Activated T-helper 1 cell treated with anti-CD3 and anti-CD28 coated beads, Interleukin-12 subunit alpha, Interleukin-12 subunit beta, Interleukin-2, Interleukin-4 antibody, amounts not matched to agents 30 ng/mL and 10 ng/mL and 1 ng/mL, durations not matched to agents 14 hours and 24 hours and 36 hours (primary cell): ENCODE measurements at places on chromosomes 2 and 18. TPM values are rescaled to one million over a fixed set of nuclear protein-coding genes. Genes with fewer than 3 reads are reported as not detected.

DNA sequence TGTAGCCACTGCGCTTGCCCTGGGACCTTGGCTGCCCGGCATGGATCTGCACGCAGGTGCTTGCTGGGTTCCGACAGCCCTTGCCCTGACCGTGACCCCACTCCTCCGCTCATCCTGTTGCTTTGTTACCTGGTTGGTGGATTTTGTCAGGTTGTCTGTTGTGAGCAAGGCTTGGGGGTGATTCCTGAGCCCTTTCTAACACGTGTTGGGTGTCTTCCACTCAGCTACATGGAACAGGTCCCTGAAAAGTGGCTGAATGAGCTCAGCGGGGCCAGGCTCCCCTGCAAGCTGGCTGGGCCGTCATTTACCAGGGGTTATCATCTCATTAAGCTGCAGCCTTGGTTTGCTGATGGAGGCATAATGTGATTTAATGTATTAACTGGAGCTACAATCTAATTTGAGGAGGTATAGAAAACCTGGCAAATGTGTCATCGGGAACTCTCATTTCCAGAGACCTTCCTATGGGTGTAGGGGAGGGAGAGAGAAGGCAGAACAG lies 24.6 kb downstream of the RAMP1 start:
- no peaks in the 10 kb centered on the region for H3K4me1 ChIP-seq
- H3K36me3 ChIP-seq = peaks cover 6% of the 10 kb centered on the region
- H3K27ac ChIP-seq = no peak overlapping the region
- DNase-seq = no peak
- H3K27me3 ChIP-seq = no peaks in the 10 kb centered on the region

GRCh38 chr2:64686283-64686956 lies 32.7 kb upstream of the SERTAD2 start:
- peaks cover 26% of the 10 kb centered on the region for H3K4me1 ChIP-seq
- no peak overlapping the region for H3K4me3 ChIP-seq
- DNase-seq = no peak
- H3K36me3 ChIP-seq = peaks cover 20% of the 10 kb centered on the region

The GTF3C2 gene
- 86.3 and 86.6 TPM in 2 replicates for total RNA-seq

The PKP4 gene
- total RNA-seq = 28.4 and 30.3 TPM in 2 replicates

The CHRNG gene
- not detected in 2 replicates for total RNA-seq

DNA sequence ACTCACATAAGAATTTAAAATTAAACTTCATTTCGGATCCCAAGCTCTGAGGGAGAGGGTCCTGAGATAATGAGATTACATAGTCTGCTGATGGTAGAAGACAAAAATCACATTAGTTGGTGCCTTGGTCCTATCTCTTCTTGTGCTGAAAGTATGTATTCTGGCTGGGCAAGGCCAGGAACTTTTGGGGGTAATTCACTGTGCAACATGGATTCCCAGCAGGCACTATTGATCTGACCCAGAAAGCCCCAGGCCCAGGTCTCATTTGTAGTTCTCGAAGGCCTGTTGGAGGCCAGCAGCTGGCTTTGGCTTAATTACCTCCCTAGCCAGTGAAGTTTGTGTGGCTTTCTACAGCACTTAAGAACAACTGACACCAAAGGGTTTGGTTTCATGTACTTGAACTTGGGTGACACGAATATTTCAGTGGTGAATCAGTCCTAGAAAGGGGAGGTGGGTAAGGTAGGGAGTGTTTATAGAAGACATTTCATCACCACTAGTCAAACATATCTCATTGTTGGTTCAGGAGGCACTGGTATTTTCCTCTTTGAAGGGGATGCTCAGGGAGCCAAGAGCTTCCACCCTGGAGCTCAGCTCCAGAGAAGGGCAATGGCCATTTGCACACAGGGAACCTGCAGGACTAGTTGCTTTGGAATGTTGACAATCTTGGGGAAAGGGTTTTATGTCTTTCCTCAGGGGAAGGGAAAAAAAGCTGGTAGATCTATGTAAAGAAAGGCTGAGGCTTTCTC lies 217.8 kb downstream of the OSR1 start:
- H3K27me3 ChIP-seq = no peaks in the 10 kb centered on the region
- no peaks in the 10 kb centered on the region for H3K36me3 ChIP-seq
- H3K27ac ChIP-seq = no peak overlapping the region
- DNase-seq = no peak

GRCh38 chr2:121686902-121687301 lies 37.6 kb upstream of the CLASP1 start:
- no peak overlapping the region for H3K4me3 ChIP-seq
- H3K27ac ChIP-seq = no peak overlapping the region
- peaks cover 7% of the 10 kb centered on the region for H3K36me3 ChIP-seq
- peaks cover 4% of the 10 kb centered on the region for H3K4me1 ChIP-seq
- no peak for DNase-seq

GRCh38 chr2:195106681-195107380 lies 550.2 kb upstream of the SLC39A10 start:
- H3K27ac ChIP-seq = no peak overlapping the region
- no peaks in the 10 kb centered on the region for H3K4me1 ChIP-seq
- no peaks in the 10 kb centered on the region for H3K36me3 ChIP-seq
- H3K4me3 ChIP-seq = no peak overlapping the region
- peaks cover 3% of the 10 kb centered on the region for H3K27me3 ChIP-seq
- DNase-seq = no peak

DNA sequence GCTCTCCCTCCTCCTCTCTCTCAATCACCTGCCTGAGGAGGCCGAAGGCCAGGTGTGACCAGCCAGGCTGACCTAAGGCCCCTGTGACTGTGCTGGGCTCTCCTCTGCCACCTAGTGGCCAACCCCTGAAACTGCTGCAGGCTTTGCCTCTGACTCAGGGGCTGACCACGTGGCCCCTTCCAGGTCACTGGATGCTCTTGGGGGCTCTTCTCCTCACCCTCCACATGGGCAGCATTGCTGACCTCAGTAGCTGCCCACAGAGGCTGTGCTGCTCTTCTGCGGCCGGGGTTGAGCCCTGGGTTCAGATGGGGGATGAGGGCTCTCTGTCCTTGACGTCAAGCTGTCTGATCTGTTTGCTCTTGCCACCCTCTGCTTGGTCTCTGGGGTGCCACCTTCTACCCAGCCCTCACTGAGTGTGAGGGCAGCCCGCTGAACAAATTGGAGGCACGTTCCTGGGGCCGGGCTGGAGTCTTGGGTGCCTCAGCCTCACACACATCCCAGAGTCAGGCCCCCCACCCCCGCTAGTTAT lies 122.7 kb downstream of the TWIST2 start:
- no peak overlapping the region for H3K27ac ChIP-seq
- H3K36me3 ChIP-seq = no peaks in the 10 kb centered on the region
- no peaks in the 10 kb centered on the region for H3K4me1 ChIP-seq
- no peaks in the 10 kb centered on the region for H3K27me3 ChIP-seq
- H3K4me3 ChIP-seq = no peak overlapping the region

GRCh38 chr2:101781326-101781725 lies 83.8 kb downstream of the MAP4K4 start:
- DNase-seq = no peak
- H3K27me3 ChIP-seq = no peaks in the 10 kb centered on the region
- no peak overlapping the region for H3K4me3 ChIP-seq
- peaks cover 52% of the 10 kb centered on the region for H3K4me1 ChIP-seq

DNA sequence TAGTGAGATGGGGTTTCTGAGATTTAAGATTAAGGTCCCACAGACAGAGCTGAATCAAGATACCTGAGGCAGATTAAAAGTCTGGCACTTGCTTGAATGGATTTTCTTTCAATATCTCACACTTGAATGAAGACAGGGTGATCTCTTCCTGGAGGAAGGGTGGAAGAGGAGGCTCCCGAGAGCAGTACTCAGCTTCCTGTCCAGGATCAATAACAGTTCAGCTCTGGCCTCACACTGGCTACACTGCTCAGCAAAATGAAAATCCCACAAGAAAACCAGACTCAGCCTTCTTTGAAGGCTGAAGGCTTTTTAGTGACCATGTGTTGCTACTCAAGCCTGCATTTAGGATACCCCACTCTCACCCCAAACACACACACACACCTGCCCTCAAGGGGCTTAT lies 11.1 kb downstream of the ARHGEF33 start:
- peaks cover 8% of the 10 kb centered on the region for H3K27me3 ChIP-seq
- no peak overlapping the region for H3K27ac ChIP-seq
- DNase-seq = no peak
- H3K36me3 ChIP-seq = no peaks in the 10 kb centered on the region

DNA sequence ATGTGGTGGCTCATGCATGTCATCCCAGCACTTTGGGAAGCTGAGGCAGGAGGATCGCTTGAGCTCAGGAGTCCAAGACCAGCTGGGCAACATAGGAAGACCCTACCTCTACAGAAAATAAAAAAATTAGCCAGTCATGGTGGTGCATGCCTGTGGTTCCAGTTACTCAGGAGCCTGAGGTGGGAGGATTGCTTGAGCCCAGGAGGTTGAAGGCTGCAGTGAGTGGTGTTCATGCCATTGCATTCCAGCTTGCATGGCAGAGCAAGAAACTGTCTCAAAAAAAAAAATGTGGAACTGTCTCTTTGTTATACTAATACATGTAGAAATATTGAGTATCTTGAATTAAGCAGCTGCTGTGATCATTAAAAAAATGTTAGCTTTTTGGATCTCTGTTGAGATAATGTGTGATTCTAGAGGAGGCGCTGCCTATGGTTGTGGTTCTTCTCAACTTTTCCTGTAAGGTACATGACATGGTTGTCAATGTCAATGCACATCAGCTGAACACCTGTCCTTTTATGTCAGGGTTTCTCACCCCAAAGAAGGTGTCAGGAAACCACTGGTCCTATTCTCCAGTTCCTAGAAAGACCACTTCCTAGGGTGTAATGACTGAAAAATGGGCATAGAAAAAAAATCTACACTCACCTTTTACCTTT lies 34.7 kb upstream of the IL1RL1 start:
- peak overlapping the region; percentile 73 for H3K27ac ChIP-seq
- peaks cover 27% of the 10 kb centered on the region for H3K36me3 ChIP-seq
- peak overlapping the region; percentile 54 for H3K4me3 ChIP-seq
- no peaks in the 10 kb centered on the region for H3K27me3 ChIP-seq
- peaks cover 71% of the 10 kb centered on the region for H3K4me1 ChIP-seq

The LIMS2 gene
- total RNA-seq = 4.8 and 5.1 TPM in 2 replicates

DNA sequence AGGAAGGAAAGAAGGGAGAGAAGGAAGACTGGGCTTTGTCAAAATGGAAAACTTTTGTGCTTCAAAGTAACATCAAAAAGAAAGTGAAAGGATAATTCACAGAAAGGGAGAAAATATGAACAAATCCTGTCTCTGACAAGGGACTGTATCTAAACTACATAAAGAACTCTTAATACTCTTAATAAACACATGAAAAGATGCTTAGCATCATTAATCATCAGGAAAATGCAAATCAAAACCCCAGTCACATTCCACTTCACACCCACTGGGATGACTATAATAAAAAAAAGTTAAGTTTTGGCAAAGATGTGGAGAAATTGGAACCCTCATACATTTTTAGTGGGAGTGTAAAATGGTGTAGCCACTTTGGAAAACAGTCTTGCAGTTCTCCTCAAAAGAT lies 11.8 kb upstream of the ZFP36L2 start:
- no peaks in the 10 kb centered on the region for H3K27me3 ChIP-seq
- H3K4me1 ChIP-seq = peaks cover 8% of the 10 kb centered on the region
- DNase-seq = no peak
- H3K36me3 ChIP-seq = peaks cover 4% of the 10 kb centered on the region
- no peak overlapping the region for H3K27ac ChIP-seq
- no peak overlapping the region for H3K4me3 ChIP-seq

The AGBL5 gene
- total RNA-seq = 12.3 and 13.8 TPM in 2 replicates

- no peak overlapping the region for H3K27ac ChIP-seq
- H3K4me1 ChIP-seq = no peaks in the 10 kb centered on the region
- no peaks in the 10 kb centered on the region for H3K27me3 ChIP-seq
- DNase-seq = no peak
- H3K36me3 ChIP-seq = no peaks in the 10 kb centered on the region
- no peak overlapping the region for H3K4me3 ChIP-seq
Observed at GRCh38 chr2:164757934-164758695, 83.5 kb downstream of the COBLL1 start.

DNA sequence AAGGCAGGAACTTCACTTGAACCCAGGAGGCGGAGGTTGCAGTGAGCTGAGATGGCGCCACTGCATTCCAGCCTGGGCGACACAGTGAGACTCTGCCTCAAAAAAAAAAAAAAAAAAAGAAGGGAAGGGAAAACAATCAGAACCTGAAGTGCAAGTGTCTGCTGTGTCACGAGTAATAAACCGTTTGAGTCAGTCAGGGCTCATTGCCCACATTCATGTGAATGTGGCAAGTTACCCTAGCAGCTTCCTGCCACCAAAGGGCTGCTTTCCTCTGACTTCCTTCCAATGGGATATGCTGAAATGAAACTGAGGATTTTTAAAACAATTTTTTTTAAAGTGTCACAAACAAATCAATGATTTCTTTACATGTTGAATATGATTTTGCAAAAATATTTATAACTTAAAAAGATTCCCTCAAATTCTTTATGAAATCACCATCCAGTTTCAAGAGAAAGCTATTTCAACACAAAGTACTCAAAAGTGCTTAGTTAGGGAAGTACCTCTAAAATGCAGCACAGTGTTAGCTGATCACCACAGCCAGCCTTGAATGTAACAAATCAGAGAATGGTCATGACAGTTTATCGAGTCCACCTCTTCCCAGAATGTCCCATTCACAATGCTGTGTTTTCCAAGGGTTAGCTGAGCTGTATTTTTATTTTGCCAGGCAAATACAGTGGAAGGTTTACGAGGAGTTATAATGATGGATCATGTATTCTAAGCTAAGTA lies 36.4 kb downstream of the WDSUB1 start:
- H3K27ac ChIP-seq = no peak overlapping the region
- no peaks in the 10 kb centered on the region for H3K4me1 ChIP-seq
- no peaks in the 10 kb centered on the region for H3K27me3 ChIP-seq
- H3K4me3 ChIP-seq = no peak overlapping the region
- DNase-seq = no peak

DNA sequence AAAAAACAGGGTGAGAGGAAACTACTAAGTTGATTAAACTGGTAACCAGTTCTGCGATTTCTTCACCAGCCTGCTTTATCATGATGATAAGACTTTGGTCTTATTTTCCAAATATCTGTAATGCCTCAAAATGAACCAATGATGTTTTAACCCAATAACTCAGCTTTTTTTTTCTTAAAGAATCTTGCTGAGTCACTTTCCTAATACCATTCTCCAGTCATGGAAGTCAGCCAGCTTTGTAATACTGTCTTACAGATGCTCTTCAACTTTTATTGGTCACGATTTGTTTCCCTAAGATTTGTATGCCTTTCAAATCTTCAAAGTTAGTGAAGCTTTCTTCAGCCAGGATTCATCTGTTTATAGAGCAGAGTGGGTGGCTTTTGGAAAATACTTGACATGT lies 47.7 kb upstream of the SMIM21 start:
- no peak overlapping the region for H3K27ac ChIP-seq
- H3K36me3 ChIP-seq = no peaks in the 10 kb centered on the region
- no peak for DNase-seq

The ATP9B gene
- 26.1 and 31.4 TPM in 2 replicates for total RNA-seq

DNA sequence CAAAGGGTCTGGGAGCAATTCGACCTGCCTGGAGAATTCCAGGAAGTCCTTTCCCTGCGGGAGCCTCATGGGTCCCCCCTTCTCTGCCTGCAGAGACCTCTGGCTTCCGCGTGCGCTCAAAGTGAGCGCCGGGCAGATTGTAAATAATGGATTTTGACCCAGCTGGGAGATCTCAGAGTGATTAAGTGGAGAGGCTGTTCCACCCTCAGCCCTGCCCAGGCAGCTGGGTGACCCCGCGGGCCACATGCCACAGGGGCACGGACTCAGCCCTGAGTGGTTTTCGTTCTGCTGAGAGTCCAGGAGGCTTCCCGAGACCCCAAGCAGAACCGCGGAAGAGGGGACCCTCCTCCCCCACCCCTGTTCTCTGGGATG lies 1.2 kb downstream of the KCNG2 start:
- H3K27me3 ChIP-seq = peaks cover 30% of the 10 kb centered on the region
- peaks cover 14% of the 10 kb centered on the region for H3K4me1 ChIP-seq
- H3K4me3 ChIP-seq = no peak overlapping the region
- no peak overlapping the region for H3K27ac ChIP-seq
- DNase-seq = no peak
